Fibroblast of mammary gland (primary cell): ENCODE measurements at places on chromosomes 11 and 22.

DNA sequence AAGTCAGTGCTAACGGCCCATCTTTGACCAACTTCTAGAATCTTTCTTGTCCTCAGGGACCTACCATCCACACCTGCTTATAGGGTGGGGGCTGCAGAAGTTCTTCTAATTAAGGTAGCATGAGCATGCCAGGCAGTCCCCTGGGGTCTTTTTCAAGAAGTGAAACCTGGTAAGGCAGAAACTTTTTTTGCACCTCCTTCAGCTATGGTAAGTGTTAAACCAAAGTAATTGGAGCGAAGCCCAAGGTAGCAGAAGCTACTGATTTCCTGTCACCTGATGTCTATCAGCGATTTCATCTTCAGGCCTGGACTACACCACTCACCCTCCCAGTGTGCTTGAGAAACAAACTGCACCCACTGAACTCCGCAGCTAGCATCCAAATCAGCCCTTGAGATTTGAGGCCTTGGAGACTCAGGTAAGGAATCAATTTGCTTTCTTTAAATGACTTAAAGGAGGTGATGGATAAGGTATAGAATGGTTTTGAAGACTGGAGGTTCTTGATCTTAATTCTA lies at the start of gene MS4A1:
TSS of gene MS4A1 (plus strand) at position 317 of the 512 bp plus-strand sequence. CDS start 6,528 bp downstream, outside the sequence.
- no peak for DNase-seq

DNA sequence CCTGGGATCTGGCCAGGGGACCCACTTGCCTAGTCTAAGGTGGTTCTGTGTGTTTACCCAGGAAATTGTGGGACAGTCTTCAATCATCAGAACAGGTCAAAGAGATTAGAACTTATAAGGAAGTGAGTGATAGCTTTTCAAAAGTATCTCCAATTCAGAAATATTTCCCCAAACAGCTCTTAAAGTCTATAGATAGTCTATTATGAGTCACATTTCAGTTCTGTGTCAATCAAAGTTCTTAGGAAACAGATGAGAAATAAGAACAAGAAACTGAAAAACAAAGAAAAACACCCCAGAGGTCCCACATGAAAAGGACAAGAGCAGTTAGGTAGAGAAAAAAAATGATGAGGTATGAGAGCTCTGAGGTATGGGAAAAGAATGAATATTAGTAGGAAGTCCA lies 381.4 kb upstream of the MPPED2 start:
- no peak for DNase-seq

GRCh38 chr22:37219533-37219932 lies 7.3 kb upstream of the SSTR3 start:
- no peak for DNase-seq

GRCh38 chr11:35303596-35304385 lies 115.6 kb downstream of the SLC1A2 start:
- peak; percentile 98 for DNase-seq

- peak; percentile 63 for DNase-seq
Measured at GRCh38 chr11:119166368-119167076, 2.0 kb upstream of the NLRX1 start.
